ENCODE measurements at places on chromosomes 3 and 15.
A peak's percentile ranks its signal among the peaks of the same experiment; 100 is the strongest.

DNA sequence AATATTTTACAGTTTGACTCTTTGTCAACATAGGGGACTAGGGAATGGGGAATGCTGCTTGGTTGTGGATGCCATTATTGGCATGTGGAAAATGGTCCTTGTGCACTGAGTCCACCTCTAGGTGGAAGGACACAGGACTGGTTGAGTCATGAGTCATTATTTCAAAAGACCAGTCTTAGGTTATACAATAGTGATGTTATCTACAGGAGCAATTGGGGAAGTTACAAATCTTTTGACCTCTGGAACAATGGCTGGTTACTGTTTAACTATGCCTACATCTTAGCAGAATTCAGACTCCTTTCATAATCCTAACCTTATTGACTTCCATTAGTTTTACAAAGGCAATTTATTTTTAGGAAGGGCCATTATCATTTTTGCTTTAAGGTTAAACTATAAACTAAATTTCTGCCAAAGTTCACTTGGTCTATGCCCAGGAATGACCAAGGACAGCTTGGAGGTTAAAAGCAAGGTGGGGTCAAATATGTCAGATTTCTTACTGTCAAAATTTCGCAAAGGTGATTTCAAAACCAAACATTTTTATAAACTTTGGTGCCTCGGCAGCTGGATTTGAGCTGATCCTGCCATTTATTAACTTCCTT, 11.8 kb upstream of the CCR8 start:
- no peak for DNase-seq

DNA sequence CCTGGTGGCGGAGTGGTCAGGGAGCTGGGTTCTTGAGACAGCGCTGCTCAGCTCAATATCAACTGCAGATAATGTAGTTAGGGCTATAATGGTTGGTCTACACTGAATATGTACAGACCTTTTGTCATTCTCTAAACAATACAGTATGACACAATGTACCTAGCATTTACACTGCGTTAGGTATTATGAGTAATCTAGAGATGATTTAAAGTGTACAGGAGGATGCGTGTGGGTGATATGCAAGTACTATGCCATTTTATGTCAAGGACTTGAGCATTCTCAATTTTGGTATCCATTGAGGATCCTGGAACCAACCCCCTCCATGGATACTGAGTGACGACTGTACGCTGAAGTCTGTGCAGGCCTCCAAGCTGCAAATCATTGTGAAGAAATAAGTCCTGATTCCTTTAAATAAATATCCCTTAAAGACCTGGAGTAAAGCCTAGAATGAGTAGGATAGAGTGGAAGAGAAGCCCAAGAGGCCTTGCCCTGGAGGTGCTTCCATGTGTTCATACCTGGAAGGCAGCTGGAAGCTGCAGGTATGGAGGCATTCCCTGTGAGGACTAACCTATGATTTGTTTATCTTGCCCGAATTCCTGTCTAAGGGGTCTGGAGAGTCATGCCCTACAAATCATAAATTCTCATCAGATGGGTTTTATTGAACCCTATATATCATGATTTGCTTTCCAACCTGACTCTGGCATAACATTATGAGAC, 15.7 kb upstream of the RTP1 start:
- DNase-seq, result no peak

- no peak for DNase-seq
These were observed 29.7 kb downstream of the SLC4A7 start for GRCh38 chr3:27454461-27454860.

DNA sequence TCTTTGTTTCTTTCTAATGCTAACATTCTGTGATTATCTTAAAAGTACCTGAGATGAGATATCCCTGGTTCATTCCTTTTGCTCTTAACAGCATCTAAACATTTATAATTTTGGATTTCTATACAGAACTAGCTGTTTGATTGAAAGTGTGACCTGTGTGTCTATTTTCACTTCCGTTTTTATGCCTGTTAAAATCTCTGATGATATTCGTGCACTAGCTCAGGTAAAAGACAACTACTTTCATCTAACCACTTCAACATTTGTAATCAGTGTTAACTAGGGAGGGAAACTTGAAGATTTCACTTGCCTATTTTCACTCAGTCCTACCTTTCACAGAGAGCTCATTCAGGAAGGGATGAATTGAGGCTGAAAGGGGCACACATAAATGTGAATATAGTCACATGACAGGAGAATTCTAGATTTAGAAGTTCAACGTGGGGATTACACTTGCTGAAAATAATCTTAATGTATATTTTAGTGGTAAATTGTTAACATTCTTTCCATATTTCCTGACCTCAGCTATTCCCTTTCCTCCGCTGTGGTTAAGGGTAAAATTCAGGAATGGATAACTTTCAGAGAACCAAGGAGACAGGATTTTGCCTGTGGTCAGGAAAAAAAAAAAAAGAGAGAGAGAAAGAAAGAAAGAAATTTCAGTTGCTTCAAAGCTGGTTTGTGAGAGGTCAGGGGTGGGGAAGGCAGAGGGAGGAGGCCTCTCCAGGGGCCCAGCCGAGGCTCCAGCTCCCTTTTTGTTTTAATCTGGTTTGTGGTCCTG, 159.8 kb upstream of the TSC22D2 start:
- no peak for DNase-seq

DNA sequence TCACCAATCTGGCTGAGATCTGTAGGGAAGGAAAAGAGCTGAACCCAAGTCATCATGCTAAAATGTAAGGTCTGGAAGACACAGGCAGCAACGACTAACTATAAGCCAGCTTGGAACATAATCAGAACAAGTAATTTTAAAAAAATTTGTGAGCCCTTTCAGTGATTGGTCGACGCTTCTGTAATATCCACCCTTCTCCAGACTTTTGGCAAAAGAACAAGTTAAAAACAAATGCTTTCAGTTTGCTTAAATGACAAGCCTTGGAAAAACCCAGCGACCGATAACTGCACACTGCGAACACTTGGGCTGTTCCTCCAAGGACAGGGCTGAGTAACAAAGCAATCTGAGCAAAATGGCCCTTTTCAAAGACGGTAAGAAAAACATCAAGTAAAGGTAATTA, 49.6 kb downstream of the PCSK6 start:
- no peak for DNase-seq

- DNase-seq, result no peak
These were observed 9.8 kb downstream of the AGBL1 start for GRCh38 chr15:86089422-86089821.

GRCh38 chr3:142224482-142225072, 808 bp downstream of the GK5 start:
- DNase-seq, result no peak

DNA sequence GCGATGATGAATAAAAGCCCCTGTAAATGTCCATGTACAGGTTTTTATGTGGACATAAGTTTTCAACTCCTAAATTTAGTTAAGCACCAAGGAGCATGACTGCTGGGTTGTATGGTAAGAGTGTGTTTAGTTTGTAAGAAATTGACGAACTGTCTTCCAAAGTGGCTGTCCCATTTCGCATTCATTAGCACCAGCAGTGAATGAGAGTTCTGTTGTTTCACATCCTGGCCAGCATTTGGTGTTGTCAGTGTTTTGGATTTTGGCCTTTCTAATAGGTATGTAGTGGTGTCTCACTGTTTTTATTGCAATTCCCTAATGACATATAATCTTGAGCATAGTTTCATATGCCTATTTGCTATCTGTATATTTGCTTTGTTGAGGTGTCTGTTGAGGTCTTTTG, 3.7 kb downstream of the ZNF621 start:
- no peak for DNase-seq

DNA sequence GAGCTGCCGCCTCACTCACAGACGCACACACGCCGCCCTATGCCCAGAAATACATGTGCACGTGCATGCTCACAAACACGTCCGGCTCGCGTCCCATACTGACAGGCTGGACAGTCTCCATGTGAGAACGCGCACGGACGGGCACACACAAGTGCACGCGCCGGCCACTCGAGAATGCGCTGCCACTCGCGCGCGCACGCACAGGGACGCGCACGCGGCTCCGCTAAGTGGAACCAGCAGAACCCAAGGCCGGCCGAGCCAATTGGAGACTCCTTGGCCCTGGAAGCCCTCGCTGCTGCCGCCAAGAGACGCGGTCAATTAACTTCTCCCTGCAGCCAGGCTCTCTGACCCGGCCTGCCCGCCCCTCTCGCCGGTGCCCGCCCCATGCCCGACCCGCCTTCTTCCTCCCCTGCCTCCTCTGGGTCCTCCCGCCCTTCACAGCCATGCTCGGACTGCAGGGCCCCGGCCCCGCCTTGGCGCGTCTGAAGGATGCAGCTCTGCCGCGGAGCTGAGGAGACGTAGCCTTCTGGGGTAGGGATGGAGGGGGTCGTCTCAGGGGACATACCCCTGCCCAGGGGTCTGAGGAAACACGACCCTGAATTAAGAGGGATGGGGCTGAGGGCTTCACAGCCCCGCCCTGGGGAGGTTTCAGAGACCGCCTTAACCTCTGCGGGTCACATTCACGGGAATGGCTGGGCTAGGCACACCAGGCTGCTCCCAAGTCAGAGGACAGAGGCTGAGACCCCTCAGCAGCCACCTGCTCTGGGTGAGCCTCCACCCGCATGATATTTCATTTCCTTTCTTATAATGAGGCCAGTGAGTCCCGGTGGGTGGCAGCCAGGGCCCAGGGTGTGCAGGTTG, 15.0 kb downstream of the PTH1R start:
- DNase-seq, result no peak

DNA sequence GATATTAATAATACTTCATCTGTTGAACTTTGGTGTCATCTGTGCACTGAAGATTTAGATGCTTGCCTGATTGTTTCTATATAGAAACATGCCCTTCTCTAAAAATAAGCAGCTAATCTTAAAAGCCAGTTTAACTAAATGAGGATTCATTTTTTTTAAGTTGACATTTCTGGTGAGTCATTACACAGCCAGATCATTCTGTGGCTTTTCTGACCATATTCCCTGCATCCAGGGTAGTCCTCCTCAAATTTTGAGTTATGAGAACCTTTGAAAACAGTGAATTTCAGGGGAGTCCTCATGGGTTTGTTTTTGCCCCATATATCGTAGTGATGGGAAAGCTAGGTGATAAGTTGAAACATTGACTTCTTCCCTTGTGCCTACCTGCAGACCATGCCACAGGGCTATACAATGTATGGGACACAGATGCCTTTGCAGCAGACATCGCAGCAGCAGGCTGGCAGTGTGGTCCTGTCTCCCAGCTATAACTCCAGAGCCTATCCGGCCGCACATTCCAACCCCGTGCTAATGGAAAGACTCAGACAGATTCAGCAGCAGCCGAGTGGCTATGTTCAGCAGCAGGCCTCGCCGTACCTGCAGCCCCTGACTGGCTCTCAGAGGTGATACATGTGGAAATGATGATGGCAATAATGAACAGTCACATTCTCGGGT, 26.5 kb upstream of the P2RY12 start:
- DNase-seq, result no peak

DNA sequence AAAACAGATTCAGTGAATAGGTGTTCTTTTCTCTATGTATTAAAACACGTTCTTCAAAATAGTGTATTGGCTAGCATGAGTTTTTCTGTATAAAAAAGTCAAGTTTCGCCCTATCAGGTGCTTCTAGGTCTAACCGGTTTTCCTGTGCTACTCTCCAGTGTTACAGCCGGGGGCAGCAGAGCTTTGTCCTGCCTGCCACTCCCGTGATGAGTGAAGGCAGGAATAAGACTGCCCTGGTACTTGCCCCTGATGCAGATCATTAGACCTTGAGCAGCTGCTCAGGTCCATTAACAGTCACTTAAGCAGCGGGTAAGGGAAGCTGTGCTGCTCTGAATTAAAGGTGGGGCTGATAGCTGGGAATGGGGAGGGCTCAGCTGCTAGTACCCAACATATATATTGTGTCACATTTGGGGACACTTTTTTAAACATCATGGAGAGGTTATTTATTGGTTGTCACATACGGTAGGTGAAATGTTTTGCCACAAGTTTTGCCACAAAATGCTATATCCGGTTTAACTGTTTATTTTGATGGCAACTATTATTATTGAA, 1.3 kb upstream of the UNC13C start:
- DNase-seq, result peak; percentile 23

GRCh38 chr15:58951388-58952007, 18.0 kb upstream of the SLTM start:
- DNase-seq, result no peak

GRCh38 chr3:169879845-169880575, 10.3 kb upstream of the LRRC31 start:
- no peak for DNase-seq

GRCh38 chr15:77349666-77350065, 70.2 kb downstream of the PEAK1 start:
- no peak for DNase-seq

DNA sequence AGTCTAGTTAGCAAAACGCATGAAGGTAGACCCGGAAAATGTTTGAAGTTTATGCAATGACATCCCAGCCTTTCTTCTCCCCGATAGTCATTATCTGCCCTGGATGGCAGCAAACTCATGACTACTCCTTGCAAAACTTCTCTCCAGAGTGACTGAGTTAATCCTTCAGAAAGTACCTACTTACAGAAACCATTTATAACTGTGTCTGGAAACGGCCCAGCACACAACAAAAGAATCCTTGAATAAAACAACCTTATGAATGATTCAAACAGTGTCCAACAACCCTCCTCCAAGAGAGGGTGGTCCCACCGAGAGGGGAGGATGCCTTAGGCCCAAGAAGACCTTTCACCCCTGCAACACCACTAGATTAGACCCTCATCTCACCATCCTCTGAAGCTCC, 14.2 kb downstream of the ST8SIA2 start:
- DNase-seq, result no peak

DNA sequence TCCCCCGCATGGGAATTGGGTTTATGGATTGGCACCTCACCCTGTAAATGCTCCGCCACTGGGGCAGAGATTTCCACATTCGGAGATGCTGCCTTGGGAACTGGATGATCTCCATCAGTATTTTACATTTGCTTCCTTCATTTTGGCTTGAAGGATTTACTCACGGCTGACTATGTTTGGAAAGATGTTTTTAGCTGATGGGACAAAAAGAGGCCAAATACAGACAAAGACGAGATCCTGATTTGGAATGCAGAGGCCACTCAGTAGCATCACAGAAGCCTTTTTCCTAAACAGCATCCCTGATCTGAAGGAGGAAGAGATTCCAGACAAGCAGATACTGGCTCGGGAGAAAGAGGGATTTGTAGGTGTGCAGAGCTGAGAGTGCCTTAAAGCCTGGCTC, 76.9 kb downstream of the MESD start:
- DNase-seq, result no peak

Measured in HEK293T (cell line).